A172 (cell line): ENCODE measurements at places on chromosomes 7 and 10. TPM values are rescaled to one million over a fixed set of nuclear protein-coding genes. Genes with fewer than 3 reads are reported as not detected.

COL28A1 gene
- 0.26 TPM in 1 of 2 replicates, not detected in the other for total RNA-seq

- no peak for DNase-seq
Observed at GRCh38 chr7:39539816-39540215, 26.4 kb upstream of the YAE1 start.

PLXDC2 gene
- 7.0 and 21.8 TPM in 2 replicates for total RNA-seq

ARHGEF5 gene
- not detected in 2 replicates for total RNA-seq

HKDC1 gene
- 22.7 and 35.3 TPM in 2 replicates for total RNA-seq

DNA sequence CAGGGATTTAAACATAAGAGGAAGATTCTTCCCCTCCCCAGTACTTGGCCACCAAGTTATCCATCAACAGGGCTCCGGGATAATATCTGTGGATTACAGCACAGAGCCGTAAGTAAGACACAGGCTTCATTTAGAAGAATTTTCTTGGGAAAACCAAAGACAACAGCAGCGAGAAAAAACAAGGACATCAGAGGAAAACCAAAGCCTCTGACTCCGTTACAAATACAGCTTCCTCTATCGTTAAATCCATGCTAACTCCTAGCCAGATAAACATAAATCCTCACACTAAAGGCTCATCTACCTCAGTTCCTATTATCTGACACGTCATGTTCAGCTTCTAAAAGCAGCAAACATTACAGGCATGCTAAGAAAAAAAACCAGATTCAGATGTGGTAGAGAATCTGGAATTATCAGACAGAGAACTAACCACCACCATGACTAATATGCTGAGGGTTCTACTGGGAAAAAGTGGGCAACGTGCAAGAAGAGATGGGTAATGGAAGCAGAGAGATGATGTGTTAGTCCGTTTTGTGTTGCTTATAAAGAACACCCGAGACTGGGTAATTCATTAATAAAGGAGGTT lies 48.4 kb downstream of the BRI3 start:
- no peak for DNase-seq

NPTX2 gene
- total RNA-seq, result 0.07 TPM in 1 of 2 replicates, not detected in the other

DNA sequence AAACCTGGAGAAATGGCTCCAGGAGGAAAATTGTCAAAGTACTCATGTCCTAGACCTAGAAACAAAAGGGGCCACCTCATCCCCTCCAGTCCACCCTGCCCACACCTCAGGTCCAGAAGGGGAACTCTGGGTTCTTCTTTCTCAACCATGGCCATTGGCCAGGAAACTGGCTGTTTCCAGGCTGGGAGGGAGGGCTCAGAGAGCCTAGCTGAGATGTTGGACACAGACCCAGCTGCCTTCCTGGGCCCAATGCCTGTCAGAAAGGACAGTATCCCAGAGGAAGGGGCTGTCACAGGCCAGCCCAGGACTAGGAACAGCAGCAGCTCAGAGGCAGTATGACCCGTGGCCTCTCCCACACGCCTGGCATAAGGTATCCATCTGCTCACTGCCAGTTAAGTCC lies 9.6 kb downstream of the GRID1 start:
- DNase-seq, result no peak

GRCh38 chr7:8060241-8060640 lies 91.6 kb downstream of the GLCCI1 start:
- DNase-seq, result no peak

- DNase-seq, result peak; percentile 53
Observed at GRCh38 chr7:47591655-47592572, 10.0 kb upstream of the TNS3 start.

JCAD gene
- 3.2 and 4.2 TPM in 2 replicates for total RNA-seq

GRCh38 chr7:94067047-94067446 lies 62.9 kb upstream of the BET1 start:
- DNase-seq, result no peak

- DNase-seq, result peak; percentile 87
Observed at GRCh38 chr7:34277016-34277802, 371.9 kb downstream of the BMPER start.

HABP2 gene
- not detected in 2 replicates for total RNA-seq

- no peak for DNase-seq
Observed at GRCh38 chr10:3708852-3709251, 76.2 kb downstream of the KLF6 start.

GRCh38 chr7:151647006-151647405 lies 127.3 kb upstream of the RHEB start:
- DNase-seq, result no peak

- DNase-seq, result no peak
Observed at GRCh38 chr10:43619368-43619767, 13.1 kb downstream of the ZNF485 start.

DNA sequence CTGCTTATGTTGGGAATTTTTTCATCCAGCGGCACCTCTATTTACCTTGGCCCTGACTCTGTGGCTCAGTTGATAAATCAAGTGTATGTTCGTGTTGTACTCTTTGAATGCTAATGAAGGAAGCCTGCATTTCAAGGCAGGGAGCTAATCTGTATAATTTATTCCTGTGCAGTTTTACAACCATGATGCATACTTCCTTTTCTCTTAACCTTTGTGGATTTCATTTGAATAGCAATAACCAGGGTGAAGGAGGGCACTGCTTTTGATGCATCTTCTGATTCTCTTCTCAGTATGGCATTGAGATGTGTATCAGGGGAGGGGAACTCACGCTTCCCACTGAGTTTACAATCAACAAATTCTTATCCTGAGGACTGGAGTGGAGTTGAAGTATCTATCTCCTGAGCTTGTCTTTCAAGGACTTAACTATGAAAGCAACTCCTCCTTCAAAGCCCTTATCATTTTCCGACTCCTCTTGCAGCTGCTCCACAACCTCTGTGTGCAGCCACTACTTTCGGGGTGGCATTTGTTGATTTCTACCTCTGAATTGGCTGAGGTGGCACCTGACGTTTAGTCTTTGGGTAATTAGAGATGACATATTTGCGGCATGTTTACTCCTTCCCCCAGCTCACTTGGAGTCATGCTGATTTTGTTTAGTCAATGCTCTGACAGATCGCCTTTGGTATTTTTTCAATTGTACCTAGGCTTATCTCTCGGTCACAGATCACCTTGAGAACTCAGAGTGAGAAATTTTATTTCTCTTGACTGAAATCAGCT lies 275.2 kb downstream of the PHTF2 start:
- no peak for DNase-seq

DNA sequence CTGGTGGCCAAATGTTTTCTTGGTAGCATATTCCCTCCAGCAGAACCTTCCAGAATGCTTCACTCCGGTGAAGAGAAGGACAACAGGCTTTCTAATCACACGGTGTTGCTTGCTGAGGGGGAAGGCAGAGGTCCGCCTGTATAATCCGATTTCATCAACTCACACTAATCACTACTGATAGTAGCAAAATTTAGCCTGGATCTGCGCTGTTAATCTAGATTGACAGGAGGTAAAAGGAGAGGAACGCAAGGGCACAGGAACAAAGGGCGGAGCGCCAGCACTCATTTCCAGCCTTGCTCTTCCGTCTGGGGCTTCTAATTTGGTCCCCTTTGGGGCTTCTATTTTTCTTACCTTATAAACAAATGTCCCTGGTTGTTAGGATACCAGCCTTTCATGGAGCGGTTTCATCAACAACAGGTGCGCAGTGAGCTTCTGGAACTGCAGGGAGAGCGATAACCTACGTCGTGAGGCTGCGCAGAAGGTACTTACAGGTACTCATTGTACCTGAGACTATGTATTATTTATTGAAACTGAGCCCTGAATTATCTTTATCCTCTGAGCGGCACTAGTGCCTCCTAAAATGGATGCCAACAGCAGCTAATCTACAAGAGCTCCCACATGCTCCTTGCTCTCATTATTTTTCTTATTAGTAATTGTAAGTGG lies 150.6 kb downstream of the CACNB2 start:
- no peak for DNase-seq

GRCh38 chr10:8069627-8070026 lies 15.1 kb downstream of the GATA3 start:
- DNase-seq, result no peak

GRCh38 chr7:42606193-42606905 lies 305.5 kb downstream of the C7orf25 start:
- DNase-seq, result no peak

- no peak for DNase-seq
Observed at GRCh38 chr7:149422162-149422913, 38.5 kb downstream of the ZNF777 start.

GRCh38 chr7:22640269-22640668 lies 86.7 kb upstream of the IL6 start:
- DNase-seq, result no peak
